Retinal pigment epithelial cell (primary cell): ENCODE measurements at places on chromosomes 2 and 18.
A peak's percentile ranks its signal among the peaks of the same experiment; 100 is the strongest.

GRCh38 chr2:33335516-33335915, 140.9 kb upstream of the RASGRP3 start:
- DNase-seq: no peak

DNA sequence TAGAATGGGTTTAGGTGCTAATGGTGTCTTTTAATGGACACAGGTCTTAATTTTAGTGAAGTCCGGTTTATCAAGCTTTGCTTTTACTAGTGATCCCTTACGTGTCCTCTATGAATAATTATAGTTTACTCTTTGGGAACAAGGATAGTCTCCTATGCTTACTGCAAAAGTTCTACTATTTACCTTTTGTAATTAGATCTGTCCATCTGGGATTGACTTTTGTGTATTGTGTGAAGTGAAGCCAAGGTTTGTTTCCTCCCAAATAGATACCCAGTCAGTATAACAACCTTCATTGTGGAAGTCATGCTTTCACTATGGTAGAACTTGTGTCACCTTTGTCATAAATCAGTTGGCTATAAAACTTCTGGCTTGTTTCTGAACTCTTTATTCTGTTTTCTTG, 740.9 kb upstream of the CRIM1 start:
- no peak for DNase-seq

GRCh38 chr2:201558665-201559064, 84.6 kb downstream of the TMEM237 start:
- DNase-seq: no peak

- no peak for DNase-seq
These were observed 111.5 kb downstream of the MGAT5 start for GRCh38 chr2:134365356-134365755.

DNA sequence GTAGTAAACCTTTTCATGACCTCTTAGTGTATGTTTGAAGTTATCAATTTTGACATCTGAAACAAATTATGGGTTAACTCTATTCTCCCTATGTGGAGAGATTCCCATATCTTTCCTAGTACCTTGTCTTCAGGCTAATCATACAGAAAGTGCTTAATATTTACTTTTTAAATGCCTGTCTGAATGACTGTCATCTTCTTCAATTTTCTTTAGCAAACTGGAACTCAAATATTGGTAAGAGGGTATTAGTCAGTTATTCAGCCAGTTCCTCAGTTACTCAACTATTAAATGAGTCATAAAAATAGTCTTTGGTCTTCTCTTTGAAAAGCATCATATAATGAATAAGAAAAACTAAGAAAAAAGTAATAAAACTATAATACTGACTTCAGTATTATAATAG, 1038.0 kb upstream of the PIK3C3 start:
- DNase-seq: no peak

DNA sequence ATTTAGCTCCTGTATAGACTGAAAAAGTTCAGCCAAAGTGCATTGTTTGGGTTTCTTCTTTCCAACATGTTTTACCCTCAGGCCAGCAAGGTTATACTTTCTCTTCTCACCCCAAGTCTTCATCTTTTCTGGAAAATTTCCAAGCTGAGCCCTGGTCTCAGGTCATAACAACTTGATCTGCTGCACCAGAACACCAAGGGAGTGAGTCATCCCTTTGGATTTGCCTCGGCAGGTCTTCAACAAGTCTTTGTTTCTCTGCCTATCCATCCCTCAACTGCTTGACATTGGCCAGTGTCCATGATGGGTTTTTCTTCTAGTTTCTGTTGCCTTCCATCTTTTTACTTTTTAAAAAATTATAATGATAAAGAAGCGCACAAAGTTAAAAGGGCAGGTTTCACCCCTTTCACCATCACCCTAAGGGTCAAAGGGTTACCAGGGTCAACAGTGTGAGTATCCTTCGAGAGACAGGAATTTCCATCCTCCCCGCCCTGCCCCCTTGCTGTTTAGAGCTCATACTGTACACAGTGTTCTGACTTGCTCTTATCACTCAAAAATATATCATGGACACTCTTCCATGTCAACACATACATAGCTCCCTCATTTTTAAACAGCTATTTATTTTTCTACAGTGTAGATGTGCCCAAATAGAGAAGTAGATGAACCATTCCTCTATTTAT, 5.7 kb upstream of the SPATS2L start:
- DNase-seq: peak; percentile 80

GRCh38 chr2:191645434-191646162, 32.3 kb upstream of the NABP1 start:
- DNase-seq: no peak

- no peak for DNase-seq
These were observed 156.6 kb downstream of the INO80D start for GRCh38 chr2:205929246-205929942.

DNA sequence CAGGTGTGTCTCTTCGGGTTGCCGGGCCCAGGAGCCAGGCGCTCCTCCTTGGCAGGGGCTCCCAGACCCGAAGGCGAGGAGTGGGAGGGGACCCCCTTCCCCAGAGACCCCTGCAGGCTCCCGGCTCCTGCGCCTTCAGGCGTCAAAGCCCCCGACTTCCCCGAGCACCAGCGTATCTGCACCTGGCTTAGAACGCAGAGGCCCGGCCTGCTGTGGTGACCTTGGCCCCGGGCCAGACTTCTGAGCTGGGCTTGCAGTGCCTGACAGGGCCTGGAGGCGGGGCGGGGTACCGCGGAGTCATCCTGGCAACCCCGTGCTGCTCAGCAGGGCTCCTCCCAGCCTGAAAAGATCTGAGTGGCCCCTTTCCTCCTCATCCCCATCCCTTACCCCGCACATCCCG, 27.0 kb downstream of the SKA1 start:
- DNase-seq: peak; percentile 10

DNA sequence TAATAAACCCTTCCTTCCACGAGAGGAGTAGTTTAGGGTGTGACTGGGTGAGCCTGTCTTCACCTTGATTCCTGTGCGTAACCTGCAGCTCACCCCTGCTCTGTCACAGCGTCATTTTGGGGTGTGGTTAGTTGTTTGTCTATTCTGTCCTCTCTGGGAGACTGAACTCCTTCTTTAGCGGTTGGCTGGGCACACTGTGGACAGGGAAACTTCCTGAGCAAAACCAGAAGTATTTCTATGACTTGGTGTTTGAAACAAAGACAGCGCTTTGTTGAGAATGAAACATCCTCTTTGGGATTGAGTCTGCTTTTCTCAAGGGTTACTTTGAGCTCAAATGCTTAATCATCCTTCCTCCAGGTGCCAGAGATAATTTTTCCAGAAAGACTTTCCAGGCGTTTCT, 270.7 kb downstream of the HRH4 start:
- no peak for DNase-seq

DNA sequence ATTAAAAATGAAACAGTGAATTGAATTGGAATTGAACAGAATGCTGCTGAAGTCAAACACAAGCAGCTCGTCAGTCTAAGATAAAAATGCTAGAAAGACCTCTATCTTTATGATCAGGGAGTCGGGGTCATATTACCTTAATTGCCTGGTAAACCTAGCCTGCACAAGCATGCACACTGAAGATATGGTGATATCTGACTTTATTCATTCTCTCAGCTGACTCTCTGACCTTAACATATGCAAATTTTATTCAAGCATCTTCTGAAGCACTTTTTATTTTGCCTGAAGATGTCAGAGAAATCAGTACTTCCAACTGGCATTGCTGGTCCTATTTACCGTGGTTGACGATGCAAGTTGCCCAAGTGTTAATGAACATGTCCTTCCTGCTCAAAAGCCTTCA, 56.4 kb downstream of the DNER start:
- no peak for DNase-seq

DNA sequence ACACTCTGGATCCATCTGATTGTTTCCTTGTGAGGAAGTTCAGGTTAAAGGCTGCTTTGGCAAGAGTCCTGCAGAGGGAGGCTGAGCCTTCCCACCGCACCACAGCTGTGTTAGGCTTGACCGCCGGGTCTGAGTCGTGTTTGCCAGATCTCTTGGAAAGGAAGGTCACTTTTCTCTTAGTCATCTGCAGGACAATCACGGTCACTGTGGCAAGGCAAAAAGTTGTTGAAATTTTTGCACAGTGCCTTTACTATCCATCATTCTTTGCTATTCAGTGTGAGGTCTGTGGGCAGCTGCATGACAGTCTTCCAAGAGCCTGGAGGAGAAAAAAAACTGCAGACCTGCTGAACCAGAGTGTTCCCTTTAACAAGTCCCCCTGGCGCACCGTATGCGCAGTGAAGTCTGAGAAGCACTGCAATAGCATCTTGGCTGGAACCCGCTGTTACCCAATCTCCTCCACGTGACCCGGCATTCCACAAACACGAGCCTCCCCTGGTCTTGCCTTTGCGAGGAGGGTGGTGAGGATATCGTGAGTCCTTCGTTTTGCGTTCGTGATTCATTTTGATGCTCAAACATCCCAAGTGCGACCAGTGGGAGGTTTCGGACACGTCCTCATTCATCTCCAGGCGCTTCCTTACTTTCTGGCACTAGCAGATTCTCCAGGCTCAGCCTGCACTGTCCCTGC, 23.0 kb downstream of the BIN1 start:
- DNase-seq: no peak

- DNase-seq: no peak
These were observed 60.5 kb upstream of the POMC start for GRCh38 chr2:25228848-25229278.

DNA sequence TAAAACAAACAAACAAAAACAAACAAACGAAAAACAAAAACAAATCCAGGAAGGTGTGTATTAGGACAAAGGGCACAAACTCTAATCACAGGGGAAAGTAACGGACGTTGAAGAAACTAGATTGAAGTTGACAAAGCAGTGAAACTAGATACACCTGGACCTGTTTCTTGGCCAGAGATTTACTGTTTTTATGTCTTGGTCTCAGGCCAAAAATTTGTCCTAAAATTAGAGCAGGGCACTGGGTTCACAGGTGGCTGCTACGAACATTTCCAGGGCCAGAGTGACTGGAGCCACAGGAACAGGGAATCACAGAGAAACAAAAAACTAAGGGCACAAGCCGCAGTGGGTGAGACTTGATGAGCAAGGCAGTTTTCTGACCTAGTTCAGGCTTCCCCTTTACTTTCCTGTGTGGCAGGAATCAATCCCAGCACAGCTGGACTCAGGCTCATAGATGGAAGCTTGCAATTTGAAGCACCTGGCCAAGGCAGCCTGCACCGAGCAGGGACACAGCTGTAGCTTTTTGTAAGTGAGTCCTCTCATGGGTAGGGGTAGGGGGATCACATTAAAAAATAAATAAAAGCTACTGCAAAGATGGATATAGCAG, 329.4 kb downstream of the DLGAP1 start:
- no peak for DNase-seq

- no peak for DNase-seq
These were observed 22.5 kb downstream of the EPAS1 start for GRCh38 chr2:46319711-46320110.

DNA sequence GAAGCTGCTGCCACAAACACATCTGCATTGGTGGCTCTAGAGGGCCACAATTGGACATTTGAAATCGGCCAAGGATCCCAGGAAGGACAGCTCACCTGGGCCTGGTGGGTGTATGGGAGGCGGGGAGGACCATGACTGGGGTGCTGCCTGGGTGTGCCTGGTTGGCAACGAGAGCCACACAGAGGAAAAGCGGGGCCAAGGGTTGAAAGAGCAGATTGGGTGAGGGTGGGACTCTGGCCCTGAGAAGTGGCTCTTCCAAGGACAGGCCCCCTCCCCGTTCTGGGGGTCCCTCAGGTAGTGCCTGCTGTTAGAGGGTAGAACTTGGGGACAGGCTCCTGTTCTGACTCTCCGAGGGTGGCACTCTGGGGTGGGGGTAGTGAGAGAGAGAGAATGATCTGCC, 102.9 kb downstream of the CLIP4 start:
- DNase-seq: no peak

- no peak for DNase-seq
These were observed 253.5 kb downstream of the LDLRAD4 start for GRCh38 chr18:13471971-13472628.

- DNase-seq: no peak
These were observed 15.2 kb downstream of the CAPG start for GRCh38 chr2:85394976-85395375.
